ENCODE measurements at places on chromosomes 13 and 19. TPM values are rescaled to one million over a fixed set of nuclear protein-coding genes. Genes with fewer than 3 reads are reported as not detected.

DNA sequence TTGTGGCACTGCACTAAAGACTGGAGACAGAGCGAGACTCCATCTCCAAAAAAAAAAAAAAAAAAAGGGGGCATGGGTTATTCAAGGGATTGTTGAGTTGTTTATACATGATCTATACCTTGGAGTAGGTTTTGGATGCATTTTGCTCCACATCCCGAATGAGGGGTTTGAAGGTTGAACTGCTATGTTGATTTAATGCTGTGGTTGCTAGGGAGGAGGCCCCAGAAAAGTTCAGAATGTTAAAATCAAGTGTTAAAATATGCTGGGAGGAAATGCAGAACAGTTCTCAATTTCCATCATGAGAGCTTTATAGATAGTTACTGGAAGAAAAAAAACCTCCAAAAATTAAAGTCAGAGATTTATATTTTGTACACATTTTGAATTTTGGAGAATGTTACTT is 116.5 kb downstream of the DNAJC15 start:
- DNase-seq = no peak

DNA sequence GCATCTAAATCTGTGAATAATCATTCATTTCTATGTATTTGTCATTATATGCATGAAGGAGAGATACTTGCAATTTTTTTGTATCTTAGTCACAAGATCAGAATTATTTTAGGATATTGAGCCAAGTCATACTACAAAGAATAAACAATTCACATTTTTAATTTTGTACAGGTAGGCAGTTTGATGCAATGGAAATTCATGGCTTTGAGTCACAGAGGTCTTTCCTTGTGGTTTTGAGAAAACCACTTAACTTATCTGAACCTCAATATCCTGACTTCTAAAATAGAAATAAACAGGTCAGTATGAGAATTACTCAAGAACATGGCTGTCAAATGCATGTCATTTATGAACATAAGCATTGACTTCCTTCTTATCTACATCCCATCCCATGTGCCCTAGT is 221.4 kb upstream of the SLC10A2 start:
- DNase-seq = peak; percentile 50

DNA sequence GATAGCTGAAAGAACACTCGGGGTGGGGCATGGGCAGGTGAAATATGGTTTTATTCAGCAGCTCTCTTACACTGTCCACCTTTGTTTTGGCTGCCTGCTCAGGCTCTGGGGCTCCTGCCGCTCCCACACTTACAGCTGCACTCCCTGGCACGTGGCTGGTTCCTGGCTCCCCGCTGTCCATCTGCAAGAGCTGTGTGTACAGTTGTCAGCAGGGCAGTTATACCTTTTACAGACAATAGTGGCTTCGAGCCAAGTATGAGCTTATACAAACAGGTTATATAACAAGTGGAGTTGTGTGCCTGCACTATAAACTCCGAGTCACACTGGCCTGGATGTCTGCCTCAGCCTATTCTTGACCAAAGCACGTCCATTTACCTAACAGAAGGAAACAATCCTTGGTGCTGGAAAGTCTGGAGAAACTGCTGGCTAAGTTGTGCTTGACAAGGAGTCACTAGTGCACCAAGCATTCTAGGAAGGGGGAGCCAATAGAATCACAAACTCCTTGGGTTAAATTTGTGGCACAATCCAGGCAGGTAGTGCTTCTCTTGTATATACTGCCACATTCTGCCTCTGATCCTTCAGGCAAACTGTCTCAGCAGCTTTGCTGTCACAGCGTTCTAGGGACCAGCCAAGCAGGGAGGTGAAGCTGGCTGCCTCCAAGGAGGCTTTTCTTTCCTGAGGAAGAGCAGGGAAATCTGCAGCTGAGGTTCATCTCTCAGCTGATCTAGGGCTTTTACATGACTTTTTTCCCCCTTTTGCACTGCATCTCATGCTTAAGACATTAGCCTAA is 68.2 kb downstream of the NHLRC3 start:
- DNase-seq = peak; percentile 23

GRCh38 chr19:3129112-3129511 is 6.7 kb upstream of the GNA15 start:
- DNase-seq = peak; percentile 46

- no peak for DNase-seq
These were observed 3.0 kb upstream of the HAMP start for GRCh38 chr19:35279374-35279773.

GRCh38 chr13:101624210-101624922 is 171.9 kb downstream of the ITGBL1 start:
- no peak for DNase-seq

- DNase-seq = no peak
These were observed 432.6 kb downstream of the ZNF536 start for GRCh38 chr19:30804751-30805150.

DNA sequence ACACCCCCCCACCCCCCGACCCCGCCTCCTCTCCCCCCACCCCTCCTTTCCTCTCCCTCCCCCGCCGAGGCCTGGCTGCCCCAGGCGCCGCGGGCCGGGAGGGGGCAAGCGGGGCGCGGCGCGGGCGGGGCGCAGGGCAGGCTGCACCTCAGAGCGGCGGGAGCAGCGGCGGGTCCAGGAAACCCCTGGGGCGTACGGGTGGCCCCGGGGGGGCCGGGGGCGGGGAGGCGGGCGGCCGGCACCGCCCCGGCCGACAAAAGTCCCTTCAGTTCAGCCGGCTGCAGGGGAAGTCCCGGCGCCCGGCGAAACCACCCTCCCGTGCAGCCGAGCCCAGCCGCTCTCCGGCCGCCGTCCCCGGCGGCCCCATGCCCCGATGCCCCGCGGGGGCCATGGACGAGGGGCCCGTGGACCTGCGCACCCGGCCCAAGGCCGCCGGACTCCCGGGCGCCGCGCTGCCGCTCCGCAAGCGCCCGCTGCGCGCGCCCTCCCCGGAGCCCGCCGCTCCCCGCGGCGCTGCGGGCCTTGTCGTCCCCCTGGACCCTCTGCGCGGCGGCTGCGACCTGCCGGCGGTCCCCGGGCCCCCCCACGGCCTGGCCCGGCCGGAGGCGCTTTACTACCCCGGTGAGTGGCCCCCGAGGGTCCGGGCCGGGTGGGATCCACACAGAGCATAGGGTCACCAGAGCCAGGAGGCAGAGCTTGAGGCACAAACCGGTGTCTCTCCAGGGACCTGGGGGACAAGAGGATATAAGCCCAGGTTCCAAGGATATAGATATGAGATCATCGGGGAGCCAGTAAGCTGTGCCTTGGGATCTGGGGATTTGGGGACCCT is at the start of gene BCL3:
Gene BCL3 (plus strand): TSS at position 283 of the 829 bp plus-strand sequence. CDS start 83 bp downstream, at position 366.
- no peak for DNase-seq

DNA sequence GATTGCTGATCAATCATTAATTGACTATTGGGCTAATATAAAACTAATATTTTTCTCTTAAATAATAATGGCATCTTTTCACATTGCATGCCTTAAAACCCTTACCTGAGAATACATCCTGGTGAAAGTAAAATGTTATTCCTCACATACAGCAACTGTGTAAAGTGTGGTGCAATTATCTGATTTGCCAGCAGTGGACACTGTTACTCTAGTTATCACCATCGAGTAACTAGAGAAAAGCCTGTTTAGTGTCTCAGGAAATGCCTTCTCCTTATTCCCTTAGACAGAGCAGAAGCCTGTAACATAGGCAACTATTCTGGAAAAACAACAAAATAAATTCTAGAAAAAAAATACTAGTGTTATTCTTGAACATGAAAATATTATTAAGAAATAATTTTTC is 459.8 kb downstream of the FGF14 start:
- DNase-seq = peak; percentile 40

- DNase-seq = no peak
These were observed 1478.2 kb upstream of the MIR17HG start for GRCh38 chr13:89869312-89869711.

DNA sequence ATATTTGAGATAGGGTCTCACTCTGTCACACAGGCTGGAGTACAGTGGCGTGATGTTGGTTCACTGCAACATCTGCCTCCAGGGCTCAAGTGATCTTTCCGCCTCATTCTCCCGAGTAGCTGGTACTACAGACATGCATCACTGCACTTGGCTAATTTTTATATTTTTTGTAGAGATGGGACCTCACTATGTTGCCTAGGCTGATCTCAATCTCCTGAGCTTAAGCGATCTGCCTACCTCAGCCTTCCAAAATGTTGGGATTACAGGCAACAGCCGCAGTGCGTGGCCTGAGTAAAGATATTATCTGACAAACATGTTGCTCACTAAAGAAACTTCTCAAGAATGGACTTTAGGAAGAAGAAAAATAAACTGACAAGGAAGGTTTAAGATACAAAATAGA is 125.4 kb upstream of the ABCC4 start:
- DNase-seq = no peak

DNA sequence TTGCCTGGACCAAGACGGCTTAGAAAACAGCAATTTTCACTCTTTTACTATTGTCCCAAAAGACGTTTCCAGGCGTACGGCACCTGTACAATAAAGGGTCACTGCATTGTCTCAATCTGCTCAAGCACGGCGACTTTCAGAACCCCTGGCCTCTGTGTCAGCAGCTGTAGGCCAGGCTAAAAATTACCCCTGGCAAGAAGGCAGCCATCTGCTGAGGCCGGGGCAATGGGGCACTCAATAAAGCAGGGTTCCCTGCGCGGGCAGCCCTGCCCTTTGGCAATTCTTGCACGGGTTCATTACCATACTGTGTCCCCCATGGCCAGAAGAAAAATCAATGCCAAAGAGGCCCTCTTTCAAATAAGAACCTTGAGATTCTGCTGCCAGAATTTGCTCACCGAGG is 52.1 kb downstream of the STK24 start:
- no peak for DNase-seq

Gene COMMD6
- 188 TPM for total RNA-seq

Gene PALM3
- total RNA-seq = 3.9 TPM

Gene ELSPBP1
- not detected for total RNA-seq

Gene FFAR2
- not detected for total RNA-seq

Gene FBN3
- not detected for total RNA-seq

Gene RXFP2
- not detected for total RNA-seq

Gene ZNF223
- total RNA-seq = 4.2 TPM

Gene SPTBN4
- total RNA-seq = not detected

Data from HT1080 (cell line).